ENCODE measurements at places on chromosomes 4 and X.

DNA sequence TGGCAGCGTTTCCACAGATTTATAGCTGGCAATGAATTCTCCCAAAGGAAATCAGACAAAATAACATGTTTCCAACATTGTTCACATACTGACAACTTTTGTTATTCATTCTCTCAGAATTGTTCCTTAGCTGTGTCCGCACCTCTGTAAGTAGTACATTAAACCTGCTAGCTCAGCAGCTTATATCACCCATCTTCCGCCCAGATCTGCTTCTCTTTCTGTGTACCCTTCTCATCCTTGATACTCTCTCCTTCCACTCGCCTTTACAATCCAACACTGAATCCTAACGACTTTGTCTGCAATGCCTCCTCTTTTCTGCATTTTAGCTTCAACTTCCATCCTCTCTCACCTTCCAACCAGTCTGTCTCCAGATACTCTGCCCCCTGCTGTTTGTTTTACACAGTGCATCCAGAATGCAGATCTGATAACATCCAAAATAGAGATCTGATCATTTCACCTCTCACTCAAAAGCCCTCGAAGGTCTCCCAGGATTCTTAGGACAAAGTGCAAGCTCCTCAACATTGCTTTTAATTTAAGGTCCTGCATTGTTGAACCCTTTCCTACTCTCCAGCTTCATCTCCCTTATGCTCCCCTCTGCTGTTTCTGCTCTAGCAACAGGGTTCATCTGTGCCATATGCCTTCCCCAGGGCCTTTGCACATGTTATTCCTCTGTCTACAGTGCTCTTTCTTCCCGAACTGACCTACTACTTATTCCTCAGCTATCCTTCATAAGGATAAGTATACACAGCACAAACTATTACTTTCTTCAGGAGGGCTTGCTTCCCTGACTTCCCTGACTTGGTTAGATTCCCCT is 67.3 kb upstream of the VBP1 start:
- no peak for DNase-seq

DNA sequence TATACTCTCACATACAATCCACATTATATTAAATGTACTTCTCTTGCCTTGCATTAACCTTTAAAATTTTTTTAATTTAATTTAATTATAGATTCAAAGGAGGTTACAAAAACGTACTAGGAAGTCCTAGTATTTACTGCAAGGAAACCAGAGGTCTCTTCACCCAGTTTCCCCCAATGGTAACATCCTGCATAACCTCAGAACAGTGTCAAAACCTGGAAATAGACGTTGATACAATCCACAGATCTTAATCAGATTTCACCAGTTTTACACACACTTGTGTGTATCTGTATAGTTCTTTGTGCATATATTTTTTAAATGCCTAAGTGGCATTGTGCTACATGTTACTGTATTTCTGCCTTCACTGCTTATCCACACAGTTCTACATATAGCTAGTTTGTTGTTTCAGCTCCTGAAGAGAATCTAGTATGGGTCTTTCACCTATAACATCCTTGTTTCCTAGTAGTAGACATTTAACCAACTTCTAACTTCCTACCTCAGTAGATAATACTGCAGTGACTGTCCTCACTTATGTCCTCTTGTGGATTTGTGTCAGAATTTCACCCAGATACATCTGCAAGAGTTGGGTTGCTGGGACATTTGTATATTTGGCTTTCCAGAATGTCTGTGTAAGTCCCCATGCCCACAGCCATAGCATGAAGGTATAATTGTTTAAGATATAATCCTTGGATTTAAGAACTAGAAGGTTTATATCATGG is 103.2 kb downstream of the NFKB1 start:
- DNase-seq, result no peak

DNA sequence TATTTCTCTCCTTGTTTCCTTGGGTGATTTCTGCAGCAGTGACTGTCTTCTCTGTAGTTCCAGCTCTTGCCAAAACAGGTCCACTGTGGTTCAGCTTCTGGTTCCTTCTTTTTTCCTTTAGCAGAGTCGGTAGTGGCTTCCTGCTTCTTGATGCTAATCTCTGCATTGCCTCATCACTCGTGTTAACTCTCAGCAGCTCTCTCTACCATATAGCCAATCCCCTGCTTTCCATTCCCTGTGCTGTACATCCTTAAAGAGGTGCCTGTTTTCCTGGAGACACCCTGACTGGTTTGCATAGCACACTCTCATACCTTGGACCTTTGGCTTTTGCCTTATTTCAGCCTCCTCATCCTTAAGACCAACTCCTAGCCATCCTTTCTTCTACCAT is 191.2 kb upstream of the LNX1 start:
- no peak for DNase-seq

DNA sequence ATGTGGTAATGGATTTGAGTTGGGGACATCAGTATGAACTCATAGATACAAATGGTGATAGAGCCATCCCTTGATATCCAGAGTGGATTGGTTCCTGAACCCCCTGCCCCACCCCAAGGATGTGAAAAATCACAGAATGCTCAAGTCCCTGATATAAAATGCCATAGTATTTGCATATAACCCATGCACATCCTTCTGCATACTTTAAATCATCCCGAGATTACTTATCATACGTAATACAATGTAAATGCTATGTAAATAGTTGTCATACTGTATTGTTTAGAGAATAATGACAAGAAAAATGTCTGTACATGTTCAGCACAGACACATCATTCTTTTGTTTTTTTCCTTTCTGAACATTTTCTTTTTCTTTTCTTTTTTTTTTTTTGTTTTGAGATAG is 18.9 kb upstream of the SEPTIN11 start:
- no peak for DNase-seq

DNA sequence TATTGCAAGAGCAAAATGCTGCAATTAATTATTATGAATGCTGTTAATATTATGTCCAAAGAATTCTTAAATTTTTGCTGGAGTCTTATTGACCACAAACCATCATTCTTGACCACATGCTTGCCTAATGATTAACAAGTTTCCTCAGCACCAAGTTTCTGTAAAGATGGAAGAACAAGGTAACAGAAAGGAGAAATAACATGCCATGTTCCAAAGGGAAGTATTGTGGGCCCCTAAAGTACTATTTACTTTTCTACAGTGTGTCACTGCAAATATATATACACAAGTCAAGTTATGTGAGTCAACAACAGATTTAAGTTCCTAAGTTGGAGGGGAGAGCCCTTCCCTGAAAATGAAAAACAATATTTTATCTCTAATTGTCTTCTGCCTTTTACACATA is 20.6 kb downstream of the FAM47E start:
- DNase-seq, result no peak

- no peak for DNase-seq
Observed at GRCh38 chrX:120463241-120463640, 5.9 kb downstream of the LAMP2 start.

GRCh38 chr4:100082852-100083251 is 107.4 kb downstream of the DDIT4L start:
- DNase-seq, result no peak

DNA sequence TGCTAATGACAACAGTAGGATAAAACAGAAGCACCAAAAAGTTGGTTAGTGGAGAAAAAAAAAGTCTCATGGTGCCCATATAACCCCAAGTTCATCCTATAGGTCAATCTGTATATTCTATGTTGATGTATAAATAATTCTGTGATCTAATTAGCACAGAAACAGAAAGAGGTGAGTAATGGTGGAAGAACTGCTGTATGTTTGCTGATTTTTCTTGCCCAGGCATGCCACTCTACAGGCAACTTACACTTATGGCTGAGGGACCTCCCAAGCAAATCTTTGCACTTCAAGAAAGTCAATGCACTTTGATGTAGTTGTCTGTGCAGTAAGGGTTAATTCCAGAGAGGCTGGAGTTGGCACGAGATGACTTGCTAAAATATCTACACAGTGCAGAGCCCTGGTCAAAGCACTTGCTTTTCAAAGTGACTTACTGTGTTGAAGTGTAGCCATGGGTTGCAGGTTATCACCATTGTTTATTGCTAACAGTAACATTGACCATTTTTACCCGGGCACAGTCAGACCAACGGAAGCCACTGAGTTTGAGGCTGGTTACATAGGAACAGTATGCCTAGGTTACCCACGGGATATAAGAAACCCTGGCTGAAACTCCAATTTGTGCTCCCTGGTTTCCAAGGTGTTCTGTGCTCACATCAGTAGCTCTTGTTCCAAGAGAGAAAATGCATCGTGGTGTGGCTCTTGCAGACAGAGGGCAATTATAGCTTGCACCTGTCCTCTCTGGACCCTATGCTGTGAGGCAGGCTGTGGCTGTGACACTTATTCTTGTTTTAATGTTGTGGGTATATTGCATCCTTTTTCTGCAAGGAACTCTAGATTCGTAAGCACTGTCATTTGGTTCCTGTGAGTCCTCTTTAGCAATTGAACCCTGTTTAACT is 141.3 kb upstream of the FTHL17 start:
- no peak for DNase-seq

DNA sequence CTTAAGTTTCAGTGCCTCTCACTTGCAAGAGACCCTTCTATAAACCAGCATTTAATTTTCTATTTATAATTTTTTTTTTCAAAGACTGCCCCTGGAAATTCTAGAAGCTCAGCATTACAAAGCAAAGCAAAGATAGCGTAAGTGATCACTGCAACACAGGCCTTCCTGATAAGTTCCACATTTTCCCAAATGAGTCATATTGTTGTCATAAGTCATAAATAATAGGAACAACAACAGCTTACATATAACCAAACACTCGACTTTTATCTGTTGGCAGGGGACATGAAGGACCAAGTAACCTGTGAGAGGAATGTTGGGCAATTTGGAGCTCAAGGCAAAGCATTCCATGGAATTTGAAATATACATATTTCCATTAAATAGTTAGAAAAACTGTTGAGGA is 815.5 kb downstream of the DMD start:
- no peak for DNase-seq

DNA sequence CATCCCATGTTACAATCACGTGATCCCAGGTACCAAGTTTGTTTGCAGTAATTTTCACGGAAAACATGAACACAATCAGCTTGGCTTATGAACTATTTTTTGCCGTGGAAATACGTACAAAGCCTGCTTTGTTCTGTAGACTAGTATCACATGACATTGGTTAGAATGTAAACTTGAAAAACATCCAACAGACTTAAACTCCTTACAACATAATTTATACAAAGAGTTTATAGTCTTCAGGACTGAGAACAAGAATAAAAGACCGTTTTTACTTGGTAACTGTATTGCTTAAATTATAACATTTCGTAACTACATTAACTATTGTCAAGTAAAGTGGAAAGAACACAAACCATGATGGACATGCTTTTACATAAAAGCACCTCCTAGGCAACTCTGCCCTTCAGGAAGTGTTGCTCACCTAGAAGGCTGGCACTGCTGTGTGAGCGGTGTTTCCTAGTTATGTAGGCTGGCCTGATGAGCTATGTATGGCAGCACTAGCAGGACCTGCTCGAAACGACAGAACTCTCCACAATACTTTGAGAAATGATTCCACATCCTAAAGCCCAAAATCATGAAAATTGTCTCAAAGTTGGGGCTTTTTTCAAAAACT is 41.8 kb upstream of the WDR1 start:
- no peak for DNase-seq

GRCh38 chrX:109818976-109819375 is 85.9 kb upstream of the ACSL4 start:
- no peak for DNase-seq

- DNase-seq, result no peak
Observed at GRCh38 chrX:84123585-84123984, 64.4 kb downstream of the RPS6KA6 start.

DNA sequence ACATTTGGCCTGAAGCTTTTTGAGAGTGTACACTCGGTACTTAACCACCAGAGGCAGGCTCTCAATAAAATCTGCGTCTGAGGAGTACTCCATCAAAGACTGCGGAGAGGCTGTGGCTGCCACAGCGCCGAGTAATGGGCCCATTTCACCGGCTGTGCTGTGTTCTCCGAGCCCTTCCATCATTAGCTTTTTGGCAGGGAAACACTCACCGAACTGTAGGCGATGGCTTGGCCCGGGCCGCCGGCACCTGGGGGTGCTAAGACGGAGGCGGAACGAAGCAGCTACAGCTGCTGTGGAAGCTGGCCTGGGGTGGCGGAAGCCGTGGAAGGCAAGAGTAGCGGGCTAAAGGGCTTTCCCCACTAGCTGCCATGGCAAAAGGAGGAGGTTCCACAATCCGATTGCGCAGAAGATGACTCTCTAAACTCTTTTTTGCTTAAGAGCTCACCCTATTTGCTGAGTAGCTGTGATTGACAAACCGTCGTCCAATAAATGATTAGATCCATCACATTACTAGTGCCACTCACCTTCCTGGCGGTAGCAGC is 48.5 kb upstream of the PABPC1L2A start:
- no peak for DNase-seq

GRCh38 chrX:115017455-115017854 is at the start of gene IL13RA2:
TSS of gene IL13RA2 (minus strand) at chrX:115017616. CDS start at chrX:115017269, 347 bp downstream.
- DNase-seq, result no peak

- no peak for DNase-seq
Observed at GRCh38 chr4:107276052-107276451, 239.9 kb upstream of the DKK2 start.

DNA sequence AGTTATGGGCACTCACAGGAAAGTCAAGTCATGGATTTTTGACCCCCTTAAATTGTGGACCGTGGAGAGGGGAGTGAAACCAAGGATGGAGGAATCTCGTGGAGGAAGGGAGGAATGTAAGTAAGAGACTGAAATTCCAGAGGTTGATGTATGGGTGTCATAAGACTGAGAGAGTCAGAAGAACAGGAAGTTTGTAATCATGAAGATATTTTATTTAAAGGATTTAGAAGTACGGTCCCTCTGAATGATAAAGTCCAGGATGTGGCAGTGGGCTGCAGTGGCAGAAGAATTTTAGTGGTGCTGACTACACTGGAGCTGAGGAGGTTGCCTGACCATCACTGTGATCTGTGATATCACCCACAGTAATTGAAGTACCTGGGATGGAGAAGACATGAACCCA is 57.8 kb downstream of the DCLK2 start:
- DNase-seq, result no peak

GRCh38 chr4:11469650-11470437 is 41.1 kb upstream of the HS3ST1 start:
- no peak for DNase-seq

DNA sequence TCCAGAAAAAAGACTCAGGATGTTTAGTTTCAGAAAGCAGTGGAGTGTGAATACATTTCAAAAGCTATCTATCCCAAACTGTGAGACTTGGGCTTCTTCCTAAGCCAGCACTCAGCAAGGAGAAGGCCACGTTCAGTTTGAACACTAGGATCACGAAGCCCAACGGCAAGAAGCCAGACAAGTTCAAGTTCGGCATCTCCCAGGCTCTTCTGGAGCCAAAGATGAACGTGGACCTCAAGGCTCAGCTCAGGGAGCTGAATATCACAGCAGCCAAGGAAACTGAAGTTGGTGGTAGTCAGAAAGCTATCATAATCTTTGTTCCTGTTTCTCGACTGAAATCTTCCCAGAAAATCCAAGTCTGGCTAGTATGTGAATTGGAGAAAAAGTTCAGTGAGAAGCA is 7.6 kb downstream of the PLAC1 start:
- no peak for DNase-seq

GRCh38 chrX:124910611-124911010 is 409.1 kb upstream of the TEX13C start:
- no peak for DNase-seq

- DNase-seq, result no peak
Observed at GRCh38 chrX:151974336-151975227, at the start of gene GABRE. TSS of gene GABRE (minus strand) at chrX:151974676. CDS start at chrX:151974625, 51 bp downstream.

GRCh38 chr4:81814987-81815541 is 343.4 kb upstream of the RASGEF1B start:
- DNase-seq, result no peak

All from stimulated activated CD4-positive, alpha-beta T cell treated with anti-CD3 and anti-CD28 coated beads, Interleukin-1b, Interleukin-23, amount 100 ng/mL, for 4 hours (primary cell).